ENCODE measurements at places on chromosomes 1 and 21.
A peak's percentile ranks its signal among the peaks of the same experiment; 100 is the strongest.

GRCh38 chr1:231861541-231862481 is 235.2 kb downstream of the DISC1 start:
- DNase-seq: no peak

DNA sequence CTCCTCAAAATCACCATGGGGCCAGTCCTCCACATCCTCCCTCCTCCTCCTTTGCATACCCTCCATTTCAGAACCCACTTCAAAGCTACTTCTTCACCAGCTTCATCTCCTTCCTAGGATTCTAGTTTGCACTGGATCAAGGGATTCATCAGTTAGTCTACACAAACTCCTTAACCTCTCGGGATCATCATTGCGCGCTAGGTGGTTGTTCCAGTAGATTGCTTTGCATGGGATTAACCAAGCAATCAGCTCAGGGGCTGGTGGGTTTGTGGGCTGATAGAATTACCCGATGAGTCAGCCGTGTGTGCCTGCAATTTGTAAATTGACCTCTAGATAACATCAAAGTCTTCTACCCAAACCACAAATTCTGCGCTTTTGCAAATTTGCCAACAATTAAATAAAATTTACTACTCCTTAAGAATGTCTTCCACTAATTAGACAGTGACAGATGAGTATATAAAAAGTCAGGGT is 7.7 kb downstream of the KANK4 start:
- DNase-seq: no peak

GRCh38 chr1:217721692-217722091 is 90.5 kb downstream of the SPATA17 start:
- DNase-seq: no peak

DNA sequence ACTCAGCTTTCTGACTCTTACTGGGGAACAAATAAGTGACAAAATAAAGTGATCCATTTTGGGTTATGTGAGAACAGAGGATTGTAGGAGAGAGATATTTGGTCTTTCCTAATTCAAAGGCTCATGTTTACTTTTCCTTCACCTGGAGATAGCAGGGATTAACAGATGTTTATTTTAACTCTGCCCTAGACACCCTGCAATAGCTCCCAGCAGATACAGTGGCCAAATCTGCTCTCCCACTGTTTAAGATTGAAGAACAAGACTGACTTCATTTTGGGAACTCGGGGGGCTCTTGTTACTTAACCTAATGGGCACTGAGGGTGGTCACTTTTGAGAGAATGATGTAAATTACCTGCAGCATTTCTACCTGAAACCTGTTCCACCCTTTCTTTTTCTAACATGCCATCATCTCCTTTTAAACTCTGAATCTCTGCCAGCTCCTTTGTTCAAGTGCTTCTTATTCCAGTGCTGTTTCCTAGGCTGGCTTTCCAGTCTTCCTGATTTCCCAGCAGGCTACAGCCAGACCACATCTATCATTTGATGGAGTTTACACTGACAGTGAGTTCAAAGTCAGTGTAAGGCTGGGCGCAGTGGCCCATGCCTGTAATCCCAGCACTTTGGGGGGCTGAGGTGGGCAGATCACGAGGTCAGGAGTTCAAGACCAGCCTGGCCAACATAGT is 90.0 kb downstream of the SELENOF start:
- DNase-seq: no peak

- peak; percentile 77 for DNase-seq
Measured at GRCh38 chr1:104132382-104132973, 382.8 kb downstream of the AMY1C start.

DNA sequence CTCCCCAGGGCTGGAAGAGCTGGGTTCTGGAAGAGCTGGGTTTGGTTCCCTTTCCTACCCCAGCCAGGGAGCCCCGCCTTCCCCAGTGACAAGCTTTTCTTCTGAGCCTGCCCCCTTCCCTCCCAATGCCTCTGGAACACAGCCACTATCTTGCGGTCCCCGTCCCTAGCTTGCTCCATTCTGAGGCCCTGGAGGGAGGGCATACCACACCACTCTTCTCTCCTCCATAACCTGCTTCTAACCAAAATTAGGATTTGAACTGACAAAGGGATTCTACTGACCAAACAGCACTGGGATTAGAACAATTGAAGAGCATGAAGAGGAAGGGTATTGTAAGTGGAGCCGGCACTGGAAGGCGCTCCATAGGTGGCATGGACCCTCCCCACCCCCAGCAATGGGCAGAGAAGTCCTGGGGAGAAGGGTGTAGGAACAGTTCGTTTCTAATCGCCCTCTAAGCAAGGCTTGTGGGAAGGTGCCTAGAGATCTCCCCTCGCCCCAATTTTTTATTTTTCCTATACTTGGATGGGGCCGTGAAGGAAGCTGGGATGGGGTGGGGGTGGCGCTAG is 690 bp downstream of the C1orf216 start:
- DNase-seq: peak; percentile 74

DNA sequence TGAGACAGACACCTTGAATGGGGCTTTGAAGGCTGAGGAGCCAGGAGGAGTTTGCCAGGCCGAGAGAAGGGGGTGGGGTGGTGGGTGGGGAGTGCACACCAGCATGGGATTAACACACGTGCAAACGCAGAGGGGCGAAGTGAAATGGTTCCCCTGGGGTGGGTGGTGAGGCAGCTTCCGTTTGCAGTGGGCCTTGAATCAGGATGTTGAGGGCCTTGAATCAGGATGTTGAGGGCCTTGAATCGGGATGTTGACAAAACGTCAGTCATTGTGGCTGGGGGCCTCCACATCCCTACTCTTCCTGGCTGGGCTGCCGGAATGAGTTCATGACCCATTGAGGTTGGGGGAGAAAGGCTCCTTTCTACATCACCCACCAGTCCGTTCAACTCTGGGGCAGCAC is 16.6 kb downstream of the LDLRAP1 start:
- DNase-seq: no peak

DNA sequence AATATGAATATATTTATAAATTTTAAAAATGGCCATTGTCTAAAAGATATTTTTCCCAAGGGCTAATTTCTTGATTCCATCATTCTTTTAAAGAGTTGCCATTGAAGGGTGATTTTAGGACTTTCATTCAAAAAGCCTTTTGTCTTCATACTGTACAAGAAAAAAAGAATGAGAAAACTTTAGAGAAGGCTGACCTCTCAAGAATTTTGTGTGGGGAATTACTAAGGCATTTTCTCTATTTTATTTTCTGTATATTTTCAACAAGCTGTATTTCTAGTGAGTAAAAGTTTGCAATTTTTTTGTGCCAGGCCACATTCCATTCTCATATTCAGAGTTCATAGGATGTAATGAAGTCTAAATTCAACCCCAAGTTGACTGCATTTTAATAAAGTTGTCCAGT is 49.3 kb downstream of the IVNS1ABP start:
- no peak for DNase-seq

GRCh38 chr1:46476673-46477072 is 13.0 kb upstream of the DMBX1 start:
- DNase-seq: no peak

DNA sequence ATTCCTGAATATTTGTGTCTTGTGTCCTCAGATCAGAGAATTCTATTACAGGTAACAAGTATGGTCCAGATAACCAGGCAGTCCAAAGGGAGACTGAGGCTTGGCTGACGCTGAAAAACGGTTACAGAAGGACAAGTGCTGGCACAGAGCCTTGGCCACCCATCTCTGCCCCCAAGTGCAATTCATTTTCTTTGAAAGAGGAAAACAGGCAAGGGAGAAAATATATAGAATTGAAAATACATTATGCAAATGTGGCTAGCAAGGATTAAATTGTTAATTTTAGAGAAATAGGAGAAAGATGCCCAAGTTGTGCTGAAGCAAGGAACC is 1.2 kb downstream of the SORT1 start:
- no peak for DNase-seq

GRCh38 chr1:160829766-160830165 is 32.9 kb downstream of the CD244 start:
- no peak for DNase-seq

DNA sequence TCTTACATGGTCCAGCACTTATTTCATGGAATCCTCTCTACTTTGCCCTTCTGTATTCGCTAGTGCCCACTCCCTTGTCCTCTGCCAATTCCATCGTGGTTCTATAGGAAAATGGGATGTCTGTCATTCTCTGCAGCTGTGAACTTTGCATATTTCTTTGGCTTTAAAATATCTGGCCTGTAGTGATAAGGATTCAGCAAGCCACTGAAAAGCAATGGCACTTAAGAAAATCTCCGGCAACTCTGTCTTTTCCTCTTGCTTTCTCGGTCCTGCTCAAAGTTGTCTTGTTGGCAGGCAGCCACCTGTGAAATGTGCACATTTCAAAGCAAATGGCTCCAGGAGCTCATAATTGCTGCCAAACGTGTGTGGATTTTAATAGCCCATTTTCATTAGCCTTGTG is 91.8 kb downstream of the CHD1L start:
- no peak for DNase-seq

- no peak for DNase-seq
Measured at GRCh38 chr1:213385806-213386324, 334.8 kb downstream of the RPS6KC1 start.
